Caki2 (cell line): ENCODE measurements at places on chromosomes 13 and 19. TPM values are rescaled to one million over a fixed set of nuclear protein-coding genes. Genes with fewer than 3 reads are reported as not detected.

DNA sequence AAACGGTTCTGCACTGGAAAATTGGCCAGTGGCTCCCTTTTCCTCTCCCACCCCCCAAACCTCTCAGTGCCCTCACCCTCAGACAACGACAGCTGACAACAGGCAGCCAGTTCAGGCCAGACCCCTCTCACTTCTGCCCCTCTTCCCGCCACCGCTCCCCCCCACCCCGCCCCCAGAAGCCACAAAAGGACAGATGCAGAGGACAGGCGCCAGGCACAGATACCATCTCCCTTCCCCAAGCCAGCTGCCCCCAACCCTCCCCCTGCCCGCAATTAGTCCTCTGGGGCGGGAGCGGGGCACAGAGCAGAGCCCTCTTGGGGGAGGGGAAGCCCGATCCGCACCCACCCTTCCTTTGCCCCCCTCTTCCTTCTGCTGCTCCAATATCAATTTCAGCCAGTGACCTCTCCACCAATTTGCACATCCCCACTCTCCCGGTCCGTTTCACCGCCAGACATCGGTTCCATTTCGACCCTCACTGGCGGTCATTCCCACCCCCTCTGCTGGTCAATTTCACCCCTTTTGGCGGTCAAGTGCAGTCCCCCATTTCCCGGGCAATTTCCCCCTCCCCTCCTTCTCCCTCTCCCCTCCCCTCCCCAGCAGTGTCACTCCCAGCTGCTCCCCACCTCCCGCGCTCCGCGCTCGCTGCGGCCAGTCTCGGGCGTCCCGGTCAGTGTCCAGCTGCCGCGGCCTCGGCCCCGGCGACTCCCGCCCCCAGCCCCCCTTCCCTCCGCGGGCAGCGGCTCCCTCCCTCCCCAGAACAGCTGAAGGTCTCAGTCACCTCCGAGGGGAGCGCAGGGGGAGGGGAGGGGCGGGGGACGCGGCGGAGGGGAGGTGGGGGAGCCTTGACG, at the start of gene SHD:
SHD (plus strand) TSS at position 848 of the 848 bp plus-strand sequence. CDS start 798 bp downstream, outside the sequence.
- DNase-seq, result no peak

- no peak for DNase-seq
Measured at GRCh38 chr13:25432691-25433090, 60.9 kb downstream of the ATP8A2 start.

DNA sequence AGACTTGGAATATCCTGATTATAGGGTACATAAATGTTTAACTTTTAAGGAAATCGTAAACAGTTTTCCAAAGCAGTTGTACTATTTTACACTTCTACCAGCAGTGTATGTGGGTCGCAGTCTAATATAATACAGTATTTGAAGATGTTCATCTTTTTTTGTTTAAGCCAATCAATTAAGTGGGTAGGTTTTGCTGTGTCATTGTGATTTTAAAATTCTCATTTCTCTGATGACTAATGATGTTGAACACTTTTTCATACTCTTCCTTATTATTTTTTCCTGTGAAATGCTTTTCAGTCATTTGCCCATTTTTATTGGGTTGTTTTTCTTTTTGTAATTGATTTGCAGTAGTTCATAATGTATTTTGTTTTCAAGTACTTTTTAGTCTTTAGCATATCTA, 2689.7 kb downstream of the PCDH9 start:
- DNase-seq, result peak; percentile 7

DNA sequence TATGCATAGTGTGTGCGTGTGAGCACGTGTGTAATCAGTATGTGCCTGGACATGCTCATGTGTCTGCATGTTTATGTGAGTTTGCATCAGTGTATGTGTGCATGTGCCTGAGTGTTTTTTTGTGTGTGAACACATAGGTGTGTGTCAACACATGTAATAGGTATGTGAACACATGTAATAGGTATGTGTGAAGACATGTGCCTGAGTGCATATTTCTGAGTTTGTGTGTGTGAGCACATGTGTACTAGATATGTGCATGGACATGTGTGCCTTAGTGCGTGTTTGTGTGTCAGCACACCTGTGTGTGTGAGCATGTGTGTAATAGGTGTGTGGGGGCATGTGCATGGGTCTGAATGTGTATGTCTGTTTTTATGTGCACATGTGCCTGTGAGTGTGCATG, 7.4 kb downstream of the SPPL2B start:
- DNase-seq, result no peak

- DNase-seq, result no peak
Measured at GRCh38 chr13:61146158-61146557, 269.5 kb downstream of the PCDH20 start.

ZNF567 gene
- 5.9 and 6.8 TPM in 2 replicates for total RNA-seq

MAP4K1 gene
- 1.3 and 1.6 TPM in 2 replicates for total RNA-seq

DNA sequence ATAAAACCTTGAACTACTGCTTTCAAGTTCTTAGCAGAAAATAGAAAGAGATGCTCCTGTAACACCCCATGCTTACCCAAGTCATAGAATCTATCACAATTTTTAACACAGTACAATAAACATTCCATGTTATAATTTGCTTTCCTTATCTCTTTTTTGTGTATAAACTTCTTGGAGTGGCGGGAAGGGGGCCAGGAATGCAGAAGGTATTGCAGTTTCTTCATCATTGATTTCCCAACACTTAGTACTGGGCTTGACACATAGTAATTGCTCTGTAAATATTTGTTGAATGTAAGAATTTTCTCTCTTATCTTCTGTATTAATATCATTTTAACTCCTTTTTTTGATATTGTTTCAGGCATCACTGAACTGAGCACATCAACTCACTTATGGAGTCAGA, 535.8 kb downstream of the KCTD12 start:
- no peak for DNase-seq

- DNase-seq, result peak; percentile 88
Measured at GRCh38 chr19:53055117-53055516, 10.6 kb downstream of the ERVV-2 start.

DNA sequence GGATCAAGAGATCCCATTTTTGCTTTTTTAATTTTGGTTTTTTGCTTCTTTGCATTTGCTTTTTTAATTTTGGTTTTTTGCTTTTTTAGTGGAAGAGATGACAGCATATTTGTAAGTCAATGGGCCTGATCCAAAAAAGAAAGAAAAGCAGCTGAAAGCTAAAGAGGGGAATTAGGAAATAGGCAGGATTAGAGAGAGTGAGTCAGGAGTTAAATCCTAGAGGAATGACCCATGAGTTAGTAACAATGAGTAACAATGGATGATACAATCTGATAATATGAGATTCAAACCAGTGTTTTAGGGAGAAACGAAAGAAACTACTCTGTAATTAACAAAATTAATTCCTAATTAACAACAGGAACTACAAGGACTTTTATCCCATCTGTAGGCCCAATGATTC, 111.2 kb upstream of the SGCG start:
- no peak for DNase-seq

GRCh38 chr13:100088273-100088643, 635 bp upstream of the PCCA start:
- no peak for DNase-seq

ITGBL1 gene
- total RNA-seq, result not detected in 2 replicates

DNA sequence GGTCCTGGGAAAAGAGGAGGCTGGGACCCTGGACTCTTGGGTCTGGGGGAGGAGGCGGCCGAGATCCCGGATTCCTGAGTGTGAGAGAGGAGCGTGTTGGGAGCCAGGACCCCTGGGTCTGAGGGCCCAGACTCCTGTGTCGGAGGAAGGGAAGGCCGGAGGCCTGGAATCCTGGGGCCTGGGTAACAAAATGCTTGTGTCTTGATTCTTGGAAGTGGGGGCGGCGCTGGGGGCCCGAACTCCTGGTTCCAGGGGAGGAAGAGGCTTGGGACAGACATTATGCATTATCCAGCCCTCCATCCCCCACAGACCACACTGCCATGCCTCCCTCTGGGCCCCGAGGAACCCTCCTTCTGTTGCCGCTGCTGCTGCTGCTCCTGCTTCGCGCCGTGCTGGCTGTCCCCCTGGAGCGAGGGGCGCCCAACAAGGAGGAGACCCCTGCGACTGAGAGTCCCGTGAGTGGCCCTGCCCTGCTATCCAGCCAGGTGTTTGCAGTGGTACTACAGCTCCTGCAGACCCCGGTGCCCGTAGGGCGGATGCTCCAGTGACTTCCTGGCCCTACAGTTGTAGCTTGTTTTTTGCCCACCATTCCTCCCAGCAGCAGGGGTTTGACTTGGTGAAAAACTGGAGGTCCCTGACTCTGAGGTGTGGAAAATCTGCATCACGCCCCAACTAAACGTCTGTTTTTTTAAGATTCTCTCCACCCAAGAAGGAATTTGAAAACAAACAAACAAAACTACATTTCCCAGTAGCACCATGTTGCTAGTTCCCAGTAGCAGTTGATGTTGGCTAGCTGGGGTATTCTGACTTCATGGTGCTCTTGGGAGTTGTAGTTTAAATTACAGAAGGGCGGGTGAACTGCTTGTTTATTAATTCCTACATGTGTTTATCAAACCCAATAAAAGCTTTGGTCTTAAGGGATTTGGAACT, 630 bp downstream of the NUCB1 start:
- peak; percentile 63 for DNase-seq

ERICH4 gene
- not detected in 2 replicates for total RNA-seq

SIGLEC8 gene
- not detected in 2 replicates for total RNA-seq

DNA sequence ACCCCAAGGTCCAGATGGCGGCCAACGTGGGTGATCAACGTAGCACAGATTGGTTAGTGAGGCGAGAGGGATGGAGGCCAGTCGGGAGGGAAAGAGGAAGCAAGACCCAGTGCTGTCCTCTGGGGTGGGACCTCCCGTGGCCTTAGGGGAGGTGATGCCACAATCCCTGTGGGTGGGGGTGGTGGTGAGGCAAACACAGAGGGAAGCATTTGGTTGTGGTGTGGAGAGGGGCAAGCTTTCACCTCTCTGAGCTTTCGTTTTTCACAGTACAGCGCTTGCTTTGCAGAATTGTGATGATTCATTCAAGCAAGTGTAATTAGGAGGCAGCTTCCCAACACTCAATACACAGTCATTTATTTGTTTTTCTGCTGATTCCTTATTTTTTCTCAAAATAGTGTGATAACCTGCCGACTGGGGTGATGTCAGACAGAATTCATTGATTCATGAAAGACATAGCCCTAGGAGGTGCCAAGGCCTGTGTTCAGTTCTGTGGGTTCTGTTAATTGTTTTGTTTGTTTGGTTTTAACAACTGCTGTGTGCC, 2.4 kb downstream of the LENG8 start:
- DNase-seq, result peak; percentile 87

GRCh38 chr13:74461011-74461410, 326.8 kb upstream of the KLF12 start:
- DNase-seq, result no peak
